T1000 (cell line): ENCODE measurements at places on chromosomes 5 and 9.

GRCh38 chr5:152942633-152943336 is 537.7 kb upstream of the NMUR2 start:
- no peak for DNase-seq

DNA sequence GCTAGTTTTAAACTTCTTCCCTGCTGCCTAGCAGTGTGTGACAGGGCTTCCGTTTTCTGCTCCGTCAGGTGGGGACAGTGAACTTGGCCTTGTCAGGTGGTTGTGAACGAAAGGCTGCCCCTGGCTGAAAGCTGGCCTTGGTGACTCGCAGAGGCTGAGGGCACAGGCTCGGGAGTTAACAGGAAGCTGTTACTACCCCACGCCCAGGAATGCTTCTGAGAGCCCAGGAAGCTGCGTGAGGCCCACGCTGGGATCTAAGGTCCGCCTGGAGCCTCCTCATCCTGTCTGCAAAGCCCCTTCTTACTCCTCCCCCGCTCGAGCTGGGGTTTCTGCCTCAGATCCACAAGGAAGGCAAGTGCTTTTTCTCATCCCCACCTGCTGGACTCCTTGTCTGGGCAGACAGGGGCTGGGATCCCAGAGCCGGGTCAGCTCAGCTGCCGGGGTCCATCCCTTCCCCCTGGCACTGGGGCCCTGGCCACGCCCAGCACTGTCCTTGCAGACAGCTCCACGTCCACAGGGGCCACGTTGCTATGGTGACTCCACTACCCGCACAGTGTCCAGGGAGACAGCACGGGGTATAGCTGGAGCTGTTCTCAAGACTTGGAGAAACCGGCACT is 124.7 kb upstream of the TBC1D2 start:
- peak; percentile 12 for DNase-seq

DNA sequence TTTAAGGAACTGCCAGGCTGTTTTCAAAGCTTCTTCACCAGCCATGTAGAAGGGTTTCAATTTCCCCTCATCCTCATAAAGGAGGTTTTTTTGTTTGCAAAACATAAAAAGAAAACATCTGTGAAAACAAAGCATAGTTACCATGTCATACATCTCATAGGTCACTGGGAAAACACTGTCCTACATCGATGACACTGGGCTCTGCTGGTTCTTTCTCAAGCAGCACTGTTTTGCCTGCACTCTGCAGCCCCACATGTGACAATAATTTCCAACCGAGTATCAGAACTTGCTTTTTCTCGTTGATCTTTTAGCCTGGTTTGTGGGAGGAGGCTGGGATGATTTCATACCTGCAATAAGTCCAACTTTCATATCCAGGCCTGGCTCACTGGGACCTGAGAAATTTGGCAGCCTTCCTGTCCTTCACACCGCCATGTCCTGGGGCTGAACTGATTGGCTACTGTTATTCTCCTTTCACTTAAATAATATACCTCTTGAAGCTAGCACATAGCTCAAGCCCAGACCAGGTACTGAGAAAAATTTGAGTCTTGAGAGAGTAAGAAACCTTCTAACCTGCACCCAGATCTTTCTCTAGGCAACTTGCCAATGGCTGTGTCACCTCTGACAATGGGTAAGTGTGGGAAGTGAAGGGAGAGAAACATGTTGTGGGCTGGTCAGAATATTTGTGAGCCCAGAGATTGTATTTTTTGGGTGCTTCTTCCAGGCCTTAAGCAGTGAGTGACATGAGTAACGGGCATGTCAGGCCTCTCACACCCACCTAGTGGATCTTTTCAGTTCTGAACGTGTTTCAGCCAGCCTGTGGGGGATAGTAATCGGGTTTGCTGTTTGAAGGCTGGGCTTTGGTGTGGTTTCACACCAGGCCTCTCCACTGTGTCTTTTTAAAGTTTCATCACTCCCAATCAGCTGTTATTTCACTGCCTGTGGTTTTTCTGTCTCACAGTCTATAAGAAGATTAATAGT is 502.8 kb downstream of the NTRK2 start:
- DNase-seq = no peak

- no peak for DNase-seq
Observed at GRCh38 chr9:117458066-117458465, 43.2 kb upstream of the ASTN2 start.

DNA sequence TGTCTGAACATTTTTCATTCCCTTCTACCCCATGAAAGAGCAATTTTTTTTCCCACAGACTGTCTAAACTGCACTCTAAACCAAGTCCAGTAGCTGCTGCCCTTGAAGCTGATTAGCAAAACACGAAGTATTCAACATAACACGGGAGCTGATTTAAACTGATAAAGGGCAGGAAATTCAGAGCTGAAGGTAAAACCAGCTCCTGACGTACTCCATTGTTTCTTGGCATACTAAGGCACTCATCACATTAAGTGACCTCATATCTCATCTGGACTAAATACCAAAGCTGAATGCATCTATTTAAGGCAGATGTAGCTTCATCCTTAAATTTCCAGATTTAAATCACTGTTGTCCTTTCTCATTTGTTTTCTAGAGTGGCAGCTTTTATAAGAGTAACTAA is 12.0 kb downstream of the GDF9 start:
- DNase-seq = no peak

GRCh38 chr9:74765481-74765971 is 122.2 kb downstream of the TRPM6 start:
- no peak for DNase-seq

- no peak for DNase-seq
Observed at GRCh38 chr5:159053216-159053615, 46.5 kb downstream of the EBF1 start.

DNA sequence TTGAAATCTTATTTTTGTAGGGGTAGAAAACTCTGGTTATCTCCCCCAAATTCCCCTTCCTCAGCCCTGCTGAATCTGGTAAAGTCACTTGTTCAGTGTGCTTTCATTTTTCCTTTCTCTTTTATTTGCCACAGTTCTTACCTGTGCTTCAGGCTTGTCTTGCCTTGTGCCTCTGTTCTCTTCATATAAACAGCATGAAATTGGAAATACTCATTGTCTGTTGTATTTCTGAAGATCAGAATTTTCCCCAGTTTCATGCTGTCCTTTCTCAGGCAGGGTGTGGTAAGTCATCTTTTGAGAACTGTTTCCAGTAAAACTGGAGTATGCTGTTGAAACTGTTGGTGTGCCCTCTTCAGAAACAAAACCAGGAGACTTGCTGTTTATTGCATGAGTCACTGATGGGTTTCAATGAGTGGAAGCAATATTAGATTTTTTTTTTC is 7.0 kb downstream of the PAM start:
- DNase-seq = no peak

- DNase-seq = no peak
Observed at GRCh38 chr5:31007672-31008071, 185.8 kb upstream of the CDH6 start.

- DNase-seq = no peak
Observed at GRCh38 chr5:93421468-93421867, 159.6 kb downstream of the NR2F1-AS1 start.

DNA sequence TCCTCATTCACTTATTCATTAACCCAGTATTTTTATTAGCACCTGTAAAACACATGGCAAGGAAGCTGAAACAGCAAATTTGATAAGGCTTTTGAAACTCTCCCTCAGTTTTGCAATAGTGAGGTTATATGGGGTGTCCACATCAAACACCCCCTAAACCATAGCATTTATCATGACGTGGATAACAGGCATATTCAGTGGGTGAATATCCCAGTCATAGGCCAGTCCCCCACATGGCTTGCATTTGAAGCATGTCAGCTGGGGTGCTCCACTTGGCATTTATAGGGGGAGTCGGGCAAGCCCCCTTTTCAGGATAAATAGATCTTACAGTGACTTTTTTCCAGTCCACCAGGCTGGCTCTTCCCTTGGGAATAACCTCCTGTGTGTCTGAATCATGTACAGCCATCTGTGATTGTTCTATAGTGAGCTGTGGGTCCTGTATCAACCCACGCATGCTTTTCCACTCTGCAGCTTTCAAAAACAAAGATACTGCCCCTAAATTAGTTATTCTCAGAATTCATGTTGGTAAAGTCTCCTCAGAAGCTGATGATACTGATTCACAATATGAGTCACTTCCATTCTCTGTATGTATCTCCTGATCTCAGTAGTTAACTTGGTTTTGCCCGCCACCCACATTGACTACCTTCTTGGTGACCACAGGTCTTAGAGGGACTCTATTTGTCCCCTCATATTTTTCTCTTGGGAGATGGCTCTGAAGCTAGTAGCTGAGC is 84.4 kb upstream of the SPIN1 start:
- no peak for DNase-seq

GRCh38 chr5:17918373-17919104 is 284.3 kb downstream of the TAF11L14 start:
- DNase-seq = no peak

DNA sequence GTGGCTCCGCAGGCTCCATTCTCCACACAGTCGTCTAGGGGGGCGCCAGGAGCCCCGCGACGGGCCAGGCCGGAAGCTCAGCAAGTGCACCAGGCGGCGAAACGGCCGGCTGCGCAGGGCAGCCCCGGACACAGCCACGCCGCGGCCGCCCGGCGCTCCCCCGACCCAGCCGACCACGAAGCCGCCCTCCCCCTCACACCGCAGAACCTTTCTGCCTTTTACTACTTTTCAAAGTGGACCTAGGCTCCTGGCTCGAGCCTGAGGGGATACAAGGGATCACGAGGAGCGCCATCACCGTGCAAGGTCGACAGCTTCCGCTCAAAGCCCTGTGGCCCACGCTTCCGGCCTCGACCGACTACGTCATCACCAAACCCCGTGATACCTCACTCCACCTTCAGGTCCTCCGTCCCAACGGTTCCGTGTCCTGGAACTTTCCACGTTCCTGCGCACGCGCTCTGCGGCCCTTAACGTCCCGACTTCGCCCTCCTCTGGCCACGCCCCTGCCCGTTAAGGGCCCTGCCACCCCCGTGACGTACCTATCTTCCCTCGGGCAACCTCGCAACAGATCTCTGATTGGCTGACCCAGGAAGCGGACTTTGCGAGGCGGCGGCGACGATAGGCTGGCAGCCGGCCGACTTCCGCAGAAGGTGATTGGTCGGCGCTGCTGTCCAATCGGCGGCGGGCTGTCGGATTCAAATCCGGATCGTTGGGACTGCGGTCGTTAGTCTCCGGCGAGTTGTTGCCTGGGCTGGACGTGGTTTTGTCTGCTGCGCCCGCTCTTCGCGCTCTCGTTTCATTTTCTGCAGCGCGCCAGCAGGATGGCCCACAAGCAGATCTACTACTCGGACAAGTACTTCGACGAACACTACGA is at the start of gene CKS2:
TSS of gene CKS2 (plus strand) at position 721 of the 871 bp plus-strand sequence. CDS start at position 819, 98 bp downstream.
- peak; percentile 99 for DNase-seq

DNA sequence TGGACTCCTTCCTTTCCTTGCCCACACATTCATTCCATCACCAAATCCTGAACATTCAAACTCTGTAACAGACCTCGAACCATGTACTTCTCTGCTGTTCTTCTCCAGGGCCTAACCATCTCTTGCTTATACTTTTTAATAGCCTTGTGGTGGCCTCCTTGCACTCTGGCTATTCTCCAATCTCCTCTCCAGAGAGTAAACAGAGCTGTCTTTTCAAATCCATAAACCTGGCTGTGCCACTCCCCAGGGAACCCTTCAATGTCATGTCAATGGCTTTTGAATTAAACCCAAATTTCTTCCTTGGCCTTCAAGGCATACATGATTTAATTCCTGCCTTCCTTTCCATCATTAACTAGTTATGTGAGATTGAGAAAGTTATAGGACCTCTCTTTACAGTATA is 277.6 kb upstream of the EFNA5 start:
- DNase-seq = no peak

- no peak for DNase-seq
Observed at GRCh38 chr9:70480405-70480980, 66.0 kb upstream of the KLF9 start.

GRCh38 chr9:128201441-128202369 is 1.5 kb upstream of the DNM1 start:
- DNase-seq = no peak

DNA sequence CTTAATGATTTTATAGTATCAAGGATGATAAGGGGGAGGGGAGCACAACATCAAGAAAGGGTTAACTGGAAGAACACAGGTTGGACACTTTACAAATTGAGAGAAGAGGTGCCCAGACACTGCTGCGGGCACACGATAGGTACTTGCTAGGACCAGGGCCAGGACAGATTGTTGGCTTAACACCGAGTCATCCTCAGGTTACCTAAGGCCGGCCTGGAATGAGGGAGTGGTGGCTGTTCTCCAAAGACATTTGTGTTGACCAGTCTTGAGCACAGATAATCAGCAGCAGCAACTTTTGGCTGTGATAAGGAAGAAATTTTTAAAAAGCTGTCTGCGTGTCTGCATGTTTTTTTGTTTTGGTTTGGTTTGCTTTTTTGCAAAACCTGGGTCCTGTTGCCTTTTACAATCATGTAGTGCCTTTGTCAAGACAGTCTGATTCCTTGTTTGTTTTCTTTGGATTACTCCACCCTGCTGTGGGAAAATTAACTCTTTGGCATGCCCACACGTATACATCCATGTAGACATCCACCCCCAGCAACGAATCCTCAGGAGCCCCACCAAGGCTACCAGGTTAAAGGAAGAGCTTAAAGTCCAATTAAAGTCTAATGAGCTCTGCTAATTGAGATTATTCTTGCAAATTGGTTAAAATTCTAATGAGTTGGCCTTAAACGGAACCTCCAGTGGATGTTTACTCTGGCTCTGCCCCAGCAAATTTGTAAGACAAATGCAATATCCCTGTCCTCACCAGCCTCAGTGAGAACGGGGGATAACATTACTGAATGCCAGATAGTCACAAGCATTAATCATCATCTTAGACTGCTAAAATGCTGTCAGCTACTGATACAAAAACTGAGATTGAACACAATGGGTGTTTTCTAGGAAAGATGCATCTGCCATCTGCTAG is 382.3 kb downstream of the ACTL7B start:
- DNase-seq = peak; percentile 53

DNA sequence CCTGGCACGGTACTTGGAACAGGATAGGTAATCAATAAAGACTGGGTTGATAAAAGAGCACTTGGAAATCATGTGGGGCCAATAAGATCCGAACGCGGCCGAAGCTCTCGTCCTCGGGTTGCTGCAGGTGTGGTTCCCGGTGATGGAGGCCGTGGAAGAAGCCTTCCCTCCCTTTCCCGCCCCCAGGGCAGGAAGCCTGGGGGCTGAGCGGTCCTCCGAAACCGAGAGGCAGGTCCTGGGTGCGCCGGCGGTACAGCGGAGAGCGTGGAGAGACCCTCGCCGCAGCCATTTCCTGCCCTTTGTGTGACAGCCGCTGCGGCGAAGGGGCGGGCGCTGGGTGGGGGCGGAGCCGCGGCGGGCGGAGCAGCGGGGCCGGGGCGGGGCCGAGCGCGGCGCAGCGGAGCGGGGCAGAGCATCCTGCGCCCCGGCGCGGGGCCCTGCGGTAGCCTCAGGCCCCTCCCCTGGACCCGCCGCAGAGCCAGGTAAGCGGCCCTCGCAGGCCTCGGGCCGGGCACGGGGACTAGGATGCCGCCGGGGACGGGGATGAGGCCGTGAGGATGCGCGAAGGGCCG is at the start of gene CYFIP2:
TSS of gene CYFIP2 (plus strand) at position 410 of the 572 bp plus-strand sequence. CDS start 19,239 bp downstream, outside the sequence.
- no peak for DNase-seq
